DMS79 treated with DMSO at 0.1 percent for 48 hours (cell line): ENCODE measurements at places on chromosomes 2 and 18.
A peak's percentile ranks its signal among the peaks of the same experiment; 100 is the strongest.

DNA sequence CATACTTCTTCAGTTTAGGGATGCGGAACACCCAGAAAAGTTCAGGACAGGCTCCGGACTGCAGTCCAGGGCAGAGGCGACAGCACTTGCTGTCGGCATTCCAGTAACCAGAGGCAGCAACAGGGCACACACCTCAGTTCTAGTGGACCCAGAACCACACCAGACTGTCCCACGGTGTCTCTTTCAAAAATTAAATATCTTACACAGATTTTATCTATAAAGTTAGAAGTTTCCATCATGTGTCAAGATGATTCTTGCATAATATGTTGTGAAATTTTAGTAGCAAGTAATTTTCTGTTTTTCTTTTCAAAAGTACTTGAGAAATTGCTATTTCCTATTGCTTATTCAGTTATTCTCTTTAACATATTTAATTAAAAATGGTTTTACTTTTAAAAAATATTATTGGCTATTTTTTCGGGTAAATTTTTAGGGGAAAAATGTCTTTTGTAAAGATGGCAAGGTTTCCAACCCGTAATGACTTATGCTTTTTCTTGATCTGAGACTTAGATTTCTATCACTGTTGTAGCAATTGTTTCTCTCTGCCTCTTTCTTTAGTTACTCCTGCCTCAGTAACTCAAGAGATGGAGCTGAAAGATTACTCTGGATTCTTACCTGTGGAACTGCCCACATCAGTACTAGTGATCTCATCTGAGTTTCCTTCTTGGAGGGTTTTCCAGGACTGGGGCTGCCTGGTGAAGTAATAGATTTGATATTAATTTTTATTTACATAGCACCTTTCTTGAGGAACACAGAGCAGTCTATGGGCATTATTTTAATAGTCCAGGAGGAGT lies 182.7 kb downstream of the LTBP1 start:
- no peak for DNase-seq

DNA sequence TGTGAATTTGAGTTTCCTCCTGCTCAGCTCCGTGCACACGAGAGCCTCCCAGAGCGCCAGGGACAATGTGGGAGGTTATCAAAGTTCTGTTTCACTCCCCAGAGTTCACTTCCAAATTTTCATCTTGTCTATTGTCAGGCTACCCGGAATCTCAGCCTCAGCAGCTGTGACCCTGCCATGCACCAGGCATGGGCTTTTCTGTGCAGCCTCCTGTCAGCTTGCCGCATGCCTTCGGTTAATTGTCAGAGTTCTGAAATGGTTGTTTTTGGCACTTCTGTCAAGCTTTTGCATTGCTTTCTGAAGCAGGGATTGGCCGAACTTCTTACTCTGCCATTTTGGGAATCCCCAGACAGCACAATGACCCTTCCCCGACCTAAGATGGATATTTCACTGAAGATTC lies 60.4 kb downstream of the SH3YL1 start:
- no peak for DNase-seq

DNA sequence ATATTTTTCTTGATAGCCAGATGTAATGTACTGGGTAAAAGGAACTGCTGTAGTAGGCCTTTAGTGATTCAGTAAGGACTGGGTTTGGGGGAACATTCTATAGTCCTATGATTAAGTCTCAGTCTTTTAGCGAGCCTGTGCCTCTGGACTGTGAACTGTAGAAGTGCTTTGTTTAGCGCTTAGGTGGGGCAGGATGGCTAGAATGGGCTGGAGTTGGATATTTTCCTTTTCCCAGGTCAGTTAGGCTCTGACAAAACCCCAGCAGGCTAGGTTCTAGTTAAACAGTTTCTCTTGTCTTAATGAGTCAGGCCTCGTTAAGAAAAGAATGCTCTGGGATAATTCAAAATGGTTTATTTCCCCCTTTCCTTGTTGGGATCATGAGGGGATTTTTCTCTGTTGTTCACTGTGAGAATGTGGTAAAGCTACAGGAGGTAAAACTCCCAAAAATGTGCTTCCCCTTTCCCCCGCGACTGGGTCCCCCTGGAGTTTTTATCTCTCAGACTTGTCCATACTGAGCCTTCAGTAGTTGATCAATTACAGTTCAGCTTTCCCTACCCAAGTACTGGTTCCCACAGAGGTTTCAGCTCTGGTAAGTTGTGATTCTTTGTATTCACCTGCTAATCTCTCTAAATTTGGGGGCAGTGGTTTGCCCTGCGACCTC lies 31.5 kb downstream of the EHBP1 start:
- no peak for DNase-seq

GRCh38 chr2:101474731-101475384 lies at the start of gene RFX8:
Gene RFX8 (minus strand): TSS chr2:101475112. CDS start chr2:101466848, 8,264 bp downstream.
- DNase-seq = no peak

GRCh38 chr2:140604788-140605187 lies 1526.0 kb downstream of the LRP1B start:
- no peak for DNase-seq

GRCh38 chr2:159895258-159896065 lies 97.5 kb upstream of the CD302 start:
- no peak for DNase-seq

DNA sequence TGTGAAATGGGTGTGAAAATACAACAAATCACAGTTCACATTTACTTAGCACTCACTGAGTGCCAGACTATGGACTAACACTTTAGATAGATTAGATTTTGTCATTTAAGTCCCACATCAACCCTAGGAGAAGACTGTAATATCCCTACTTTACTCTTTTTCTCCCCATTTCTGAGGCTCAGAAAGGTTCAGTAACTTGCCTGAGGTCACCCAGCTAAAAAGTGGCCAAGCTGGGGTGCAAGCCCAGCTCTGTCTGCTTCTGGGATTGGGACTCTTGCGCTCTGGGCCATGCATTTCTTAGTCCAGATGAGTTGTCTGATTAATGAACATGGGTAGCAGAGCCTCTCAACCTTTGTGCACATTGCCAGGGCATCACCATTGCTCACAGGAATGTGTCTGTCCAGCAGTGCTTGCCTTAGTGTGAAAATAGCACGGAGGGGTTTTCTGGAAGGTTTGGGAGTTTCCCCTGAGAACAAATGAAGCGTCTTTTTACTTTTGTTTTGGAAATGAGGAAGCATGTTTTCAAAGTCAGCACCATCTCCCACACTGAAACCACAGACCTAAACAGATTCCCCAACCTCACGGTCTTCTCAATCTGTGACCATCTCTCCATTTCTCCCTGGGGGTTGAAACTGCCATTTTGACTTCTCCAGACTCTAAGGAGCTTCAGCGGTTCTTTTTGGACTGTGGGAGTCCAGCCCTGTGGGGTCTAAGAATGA lies 31.9 kb downstream of the NRP2 start:
- peak; percentile 20 for DNase-seq

DNA sequence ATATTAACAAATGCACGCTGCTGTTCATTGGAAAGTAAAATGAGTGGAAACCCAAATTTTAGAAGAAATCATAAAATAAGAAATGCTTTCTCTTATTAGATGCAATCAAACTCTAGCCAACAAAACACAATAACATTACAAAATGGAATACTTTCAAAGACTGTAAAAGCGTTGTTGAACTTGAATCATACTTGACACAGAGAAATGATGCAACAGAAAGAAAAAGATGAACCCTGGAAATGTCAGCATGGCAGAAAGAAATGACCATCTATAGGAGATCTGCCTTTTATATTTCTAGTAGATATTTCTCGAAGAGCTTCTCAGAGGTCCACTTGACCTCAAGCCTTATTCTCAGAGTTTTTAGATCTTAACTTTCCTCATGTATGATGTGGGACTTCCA lies 170.6 kb upstream of the MEIS1 start:
- DNase-seq = no peak

DNA sequence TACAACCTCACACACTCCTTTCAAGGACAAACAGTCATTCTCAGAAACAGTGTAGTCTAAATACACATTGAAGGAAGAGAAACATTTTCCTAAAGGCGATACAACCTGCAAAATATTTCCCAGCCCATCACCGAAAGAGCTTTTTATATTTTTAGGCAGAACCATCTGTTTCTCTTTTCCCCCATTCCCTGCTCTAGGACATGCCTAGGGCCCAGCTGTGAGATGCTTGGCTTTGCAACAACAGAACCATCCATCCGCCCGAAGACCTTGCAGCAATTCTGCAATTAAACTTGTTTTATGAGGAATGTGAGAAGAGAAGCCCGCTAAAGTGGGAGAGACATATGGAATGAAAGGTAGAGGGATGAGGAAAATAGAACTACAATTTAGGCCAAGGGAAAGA lies 105.6 kb upstream of the RFX8 start:
- DNase-seq = no peak

- DNase-seq = no peak
Observed at GRCh38 chr2:120510751-120511395, 164.9 kb downstream of the INHBB start.

DNA sequence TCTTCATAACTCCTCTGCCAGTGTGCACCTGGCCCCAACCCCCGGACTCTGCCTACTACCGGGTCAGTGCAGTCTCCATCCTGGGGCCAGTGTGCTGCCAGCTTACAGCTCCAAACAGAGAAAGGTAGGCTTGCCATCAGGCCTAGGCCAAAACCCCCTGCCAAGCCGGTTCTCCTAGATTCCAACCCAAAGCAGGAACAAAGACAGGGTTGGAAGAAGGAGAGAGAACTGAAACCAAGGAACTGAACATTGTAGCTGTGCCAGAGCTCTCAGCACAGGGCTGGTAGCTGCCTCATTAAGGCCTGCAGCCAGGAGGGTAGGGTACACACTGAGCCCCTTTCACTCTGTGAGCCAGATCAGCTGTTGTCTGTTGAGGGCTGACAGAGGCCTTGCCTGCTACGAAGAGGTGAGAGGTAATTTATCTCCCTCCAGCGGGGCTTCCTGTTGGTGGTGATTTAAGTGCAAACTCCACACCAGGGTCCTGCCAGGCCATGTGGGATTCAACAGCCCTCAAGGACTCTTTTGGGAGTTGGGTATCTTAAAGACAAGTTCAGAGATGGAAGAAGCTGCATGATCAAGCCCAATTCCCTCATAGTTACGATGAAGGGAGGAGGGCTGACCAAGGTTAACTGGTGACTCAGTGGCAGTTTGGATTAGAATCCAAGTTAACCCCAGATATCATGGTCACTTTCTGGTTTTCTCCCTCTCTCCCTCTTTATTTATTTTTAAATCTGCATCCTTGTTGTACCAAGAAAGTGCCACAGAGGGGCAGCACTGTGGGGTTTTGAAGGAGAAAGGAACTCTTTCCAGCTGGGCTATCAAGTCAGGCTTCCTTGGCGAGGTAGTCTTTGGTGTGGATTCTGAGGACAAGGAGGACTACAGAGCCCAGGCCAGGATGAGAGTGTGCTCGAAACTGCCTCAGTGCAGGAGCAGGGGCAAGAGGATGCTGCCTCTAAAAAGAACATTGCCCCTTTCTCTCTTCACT lies 48.1 kb downstream of the CYRIA start:
- DNase-seq = no peak

DNA sequence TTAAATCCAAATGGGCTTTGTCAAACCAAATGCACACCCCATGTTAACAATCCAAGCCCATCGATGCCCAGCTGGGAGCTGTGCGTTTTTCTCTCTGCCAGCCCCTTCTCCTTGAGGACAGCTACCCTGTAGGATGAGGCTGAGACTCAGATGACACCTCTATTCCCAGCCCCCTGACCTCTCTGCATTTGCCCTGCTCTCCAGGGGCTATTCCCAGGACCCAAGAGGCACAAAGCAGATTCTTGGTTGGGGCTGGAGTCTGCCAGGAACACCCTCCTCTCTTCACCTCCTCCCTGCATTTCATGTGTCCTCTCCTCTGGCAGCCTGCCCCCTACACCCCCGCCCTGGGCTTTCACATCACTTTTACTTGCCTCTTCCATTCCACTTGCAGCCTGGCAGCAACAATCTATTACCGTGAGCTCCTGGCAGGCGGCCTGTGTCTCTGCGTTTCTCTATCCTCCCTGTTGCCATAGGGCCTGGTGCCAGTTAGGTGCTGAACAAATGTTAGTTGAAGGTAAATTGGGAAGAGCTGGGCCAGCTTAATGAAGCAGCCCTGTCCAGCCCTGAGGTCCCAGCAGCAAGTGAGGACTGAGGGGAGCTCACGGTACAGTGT lies 51.8 kb downstream of the ADD2 start:
- peak; percentile 15 for DNase-seq

DNA sequence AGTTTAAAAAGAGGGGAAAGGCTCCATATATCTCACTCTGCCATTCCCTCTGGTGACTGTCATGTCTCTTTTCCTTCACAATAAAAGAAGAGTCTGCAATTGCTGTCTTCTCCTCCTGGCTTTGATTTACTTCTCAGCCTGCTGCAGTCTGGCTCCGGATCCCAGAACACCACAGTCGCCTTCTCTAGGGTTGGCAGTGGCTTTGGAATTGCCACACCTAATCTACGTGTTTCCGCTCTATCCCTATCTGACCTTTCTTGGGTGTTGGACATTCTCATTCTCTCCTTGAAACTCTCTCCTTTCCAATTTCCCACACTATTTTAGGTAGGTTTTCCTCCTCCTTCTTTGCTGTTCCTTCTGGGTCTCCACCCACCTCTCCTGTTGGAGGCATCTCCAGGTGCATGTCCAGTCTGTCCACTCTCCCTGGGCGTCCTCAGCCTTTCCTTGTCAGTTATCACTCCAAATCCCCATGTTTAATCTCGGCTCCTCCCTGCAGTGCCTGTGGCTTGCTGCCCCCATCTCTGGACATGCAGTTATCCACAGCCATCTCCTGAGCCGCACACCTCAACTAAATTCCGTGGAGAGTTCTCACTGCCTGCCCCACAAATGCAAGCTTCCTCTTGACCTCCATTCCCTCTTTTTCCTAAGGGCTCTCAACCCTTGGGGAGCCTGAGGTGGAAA lies 112.8 kb downstream of the KCTD1 start:
- no peak for DNase-seq

- DNase-seq = no peak
Observed at GRCh38 chr2:18900691-18901141, 311.3 kb upstream of the NT5C1B start.

DNA sequence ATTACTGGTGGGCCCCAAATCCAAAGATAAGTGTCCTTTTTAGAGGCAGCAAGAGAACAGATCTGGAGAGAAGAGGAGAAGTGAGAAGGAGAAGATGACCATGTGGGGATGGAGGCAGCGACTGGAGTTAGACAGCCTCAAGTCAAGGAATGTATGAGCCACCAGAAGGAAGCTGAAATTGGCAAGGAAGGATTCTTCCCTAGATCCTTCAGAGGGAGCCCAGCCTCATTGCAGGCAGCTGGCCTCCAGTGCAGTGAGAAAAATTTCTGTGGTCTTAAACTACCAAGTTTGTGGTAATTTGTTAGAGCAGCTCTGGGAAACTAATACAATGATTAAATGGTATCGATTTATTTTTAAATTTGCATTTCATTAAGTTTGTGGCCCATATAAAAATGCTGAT lies 167.9 kb downstream of the NCKAP5 start:
- no peak for DNase-seq
